ENCODE measurements at places on chromosomes 6 and 20.

DNA sequence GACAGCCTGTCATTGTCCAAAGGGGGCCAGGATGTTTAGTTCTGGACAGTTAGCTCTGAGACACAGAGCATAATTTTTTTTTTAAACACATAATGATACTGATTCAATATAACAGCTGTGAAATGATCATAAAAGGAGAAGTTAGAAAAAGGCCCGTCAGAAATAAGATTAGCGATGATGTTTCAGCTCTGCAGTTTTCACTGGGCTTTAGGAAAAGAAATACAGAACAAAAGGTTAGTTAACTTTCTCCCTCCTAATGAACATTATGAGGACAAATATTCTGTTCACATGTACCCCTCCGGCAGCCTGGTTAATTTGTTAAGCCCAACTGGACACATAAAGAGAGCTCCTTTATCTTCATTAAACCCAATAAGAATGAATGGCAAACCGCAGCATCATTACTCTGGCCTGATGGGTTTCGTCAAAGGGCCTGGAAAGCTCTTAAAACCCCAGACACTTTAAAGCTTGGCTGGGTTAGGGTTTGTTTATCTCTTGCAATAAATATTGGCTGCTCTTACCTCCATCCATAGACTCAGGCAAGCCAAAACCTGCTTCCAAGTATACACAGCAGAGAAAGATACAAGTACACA is 394.6 kb downstream of the KIF16B start:
- DNase-seq = no peak

DNA sequence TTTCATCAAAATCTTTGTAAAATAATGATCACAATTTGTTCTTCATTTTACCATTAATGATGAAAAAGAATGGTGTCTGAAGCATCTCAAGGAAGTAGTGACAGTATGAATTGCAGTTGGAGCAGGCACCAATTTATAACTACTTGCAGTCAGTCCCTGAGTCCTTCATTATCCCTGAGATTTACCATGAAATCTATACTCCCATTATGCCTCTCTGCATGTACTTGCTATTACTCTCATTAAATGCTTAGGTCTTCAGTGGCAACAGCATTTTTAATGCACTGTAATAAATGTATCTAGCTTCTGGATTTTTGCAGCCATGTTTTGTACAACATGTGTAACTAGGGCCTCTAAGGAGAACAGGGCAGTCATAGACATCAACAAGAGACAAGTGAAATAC is 708.8 kb downstream of the EYS start:
- DNase-seq = no peak

DNA sequence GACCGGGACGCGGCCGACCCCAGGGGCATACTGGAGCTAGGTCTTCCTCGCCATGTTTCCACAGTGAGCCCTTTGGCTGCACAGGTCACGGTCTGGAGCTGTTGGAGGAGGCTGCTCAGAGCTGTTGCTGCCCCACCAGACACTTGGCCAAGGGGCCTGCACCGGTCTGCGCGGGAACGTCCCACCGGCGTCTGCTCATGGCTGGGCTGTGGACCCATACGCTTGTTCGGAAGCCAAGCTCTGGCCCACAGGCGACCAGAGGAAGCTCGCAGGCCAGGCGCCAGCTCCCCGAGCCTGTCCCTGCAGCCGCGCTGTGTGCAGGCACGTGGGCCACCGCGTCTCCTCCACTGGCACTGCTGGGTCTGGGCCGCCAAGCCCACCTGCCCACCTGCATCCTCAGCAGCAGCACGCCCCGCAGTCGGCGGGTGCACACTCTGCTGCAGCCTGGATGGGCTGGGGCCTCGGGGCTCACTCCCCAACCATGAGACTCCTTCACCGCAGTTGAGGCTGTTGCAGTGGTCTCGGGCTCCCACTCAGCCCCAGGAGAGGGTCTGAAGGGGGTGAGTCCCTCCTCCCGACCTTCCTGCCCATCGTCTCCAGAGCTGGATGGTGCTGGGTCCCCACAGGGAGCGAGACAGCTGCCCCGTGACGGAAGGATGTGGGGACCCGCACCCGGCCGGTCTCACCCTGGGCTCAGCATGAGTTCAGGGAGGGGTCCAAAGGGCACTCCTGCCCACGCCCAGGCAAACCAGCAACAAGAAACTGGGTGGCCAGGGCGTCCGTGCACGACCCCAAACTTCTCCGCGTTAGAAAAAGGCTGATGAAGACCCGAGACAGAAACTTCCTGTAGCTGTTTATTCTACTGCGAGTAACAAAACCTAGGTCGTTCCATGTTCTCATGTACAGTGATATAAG is 15.5 kb upstream of the TCFL5 start:
- DNase-seq = peak; percentile 37

- peak; percentile 73 for DNase-seq
Observed at GRCh38 chr6:47308552-47309290, 984 bp downstream of the TNFRSF21 start.

DNA sequence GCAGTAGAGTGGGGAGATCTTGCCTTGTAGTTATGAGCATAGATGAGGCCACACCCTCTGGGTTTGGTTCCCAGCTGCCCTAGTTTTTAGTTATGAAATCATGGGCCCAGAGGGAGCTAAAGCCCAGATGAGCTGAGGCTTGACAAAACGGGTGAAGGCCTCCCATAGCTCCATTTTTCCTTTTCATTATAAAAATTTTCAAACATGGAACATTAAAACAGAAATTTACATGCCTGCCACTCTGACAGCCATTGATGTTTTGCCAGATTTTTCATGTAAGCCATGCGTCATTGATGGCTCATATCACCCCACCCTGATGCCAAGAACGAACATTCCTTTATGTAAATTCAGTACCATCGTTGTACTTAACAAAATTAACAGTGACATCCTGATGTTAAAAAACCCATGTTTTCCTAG is 67.9 kb downstream of the IGF2R start:
- DNase-seq = no peak

DNA sequence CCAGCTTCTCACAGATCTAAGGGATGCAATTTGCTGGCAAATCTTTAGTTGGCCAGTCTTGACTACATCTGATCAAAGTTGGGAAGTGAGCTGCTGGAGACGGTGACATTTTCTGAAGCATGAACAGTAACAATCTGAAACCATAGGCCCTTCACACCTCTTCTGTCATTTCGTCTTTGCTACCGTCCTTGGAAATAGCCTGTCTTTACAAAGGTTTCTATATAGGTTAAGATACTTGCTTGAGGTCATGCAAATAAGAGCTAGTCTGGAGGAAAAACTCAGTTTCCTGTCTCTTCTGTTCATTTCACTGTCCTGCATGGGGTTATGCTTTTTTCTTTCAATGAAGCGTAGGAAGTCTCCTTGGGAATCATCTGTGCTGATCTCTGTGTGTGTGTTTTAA is 55.6 kb downstream of the CARMIL1 start:
- DNase-seq = no peak

DNA sequence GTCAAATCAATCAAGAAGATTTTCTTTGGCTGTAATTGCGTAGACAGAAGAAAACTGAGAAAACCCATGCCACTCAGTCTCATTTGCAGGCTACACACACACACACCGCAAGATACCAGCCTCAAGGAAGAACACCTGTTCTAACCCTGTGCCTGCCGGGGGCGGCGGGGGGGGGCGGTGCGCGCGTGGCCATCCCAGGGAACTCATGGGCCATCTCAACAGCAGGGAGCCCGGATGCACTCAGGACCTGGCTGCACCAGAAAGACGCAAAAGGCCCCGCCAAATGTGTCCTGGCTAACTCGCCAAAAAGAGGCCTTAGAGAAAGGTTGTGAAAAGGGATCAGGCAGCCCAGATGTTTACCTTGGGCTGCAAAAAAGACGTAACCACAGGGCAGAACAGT is 2.1 kb downstream of the B3GAT2 start:
- DNase-seq = no peak

- no peak for DNase-seq
Observed at GRCh38 chr20:57432862-57433491, 41.8 kb downstream of the RBM38 start.

- DNase-seq = no peak
Observed at GRCh38 chr6:107624050-107624449, 134.1 kb downstream of the SOBP start.

- no peak for DNase-seq
Observed at GRCh38 chr6:109816452-109817374, 125.6 kb downstream of the FIG4 start.

DNA sequence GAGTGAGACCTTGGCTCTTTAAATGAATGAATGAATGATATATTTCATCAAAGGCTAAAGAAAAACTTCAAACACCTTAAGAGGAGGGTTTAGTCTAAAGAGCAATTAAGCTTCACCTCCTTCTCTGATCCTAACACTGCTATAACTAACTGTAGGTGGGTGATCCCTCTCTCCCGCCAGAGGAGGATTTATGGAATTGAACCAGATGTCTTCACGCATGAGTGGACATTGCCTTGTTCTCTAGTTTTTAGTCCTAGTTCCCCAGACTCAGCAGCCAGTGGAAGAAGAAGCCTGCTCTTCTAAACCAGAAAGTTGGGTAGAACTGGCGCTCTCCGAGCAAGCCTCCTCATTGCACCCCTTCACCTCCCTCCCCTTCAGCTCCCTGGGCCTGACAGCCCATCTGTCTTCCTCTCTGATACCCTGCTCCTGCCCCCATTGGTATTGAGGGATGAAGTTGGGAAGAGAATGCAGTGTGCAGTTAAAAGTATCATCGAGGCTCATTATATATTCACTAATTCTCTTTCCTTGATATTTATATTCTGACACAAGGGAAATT is 142.7 kb downstream of the ARID1B start:
- peak; percentile 49 for DNase-seq

- DNase-seq = no peak
Observed at GRCh38 chr6:156775717-156776116, 1.5 kb upstream of the ARID1B start.

DNA sequence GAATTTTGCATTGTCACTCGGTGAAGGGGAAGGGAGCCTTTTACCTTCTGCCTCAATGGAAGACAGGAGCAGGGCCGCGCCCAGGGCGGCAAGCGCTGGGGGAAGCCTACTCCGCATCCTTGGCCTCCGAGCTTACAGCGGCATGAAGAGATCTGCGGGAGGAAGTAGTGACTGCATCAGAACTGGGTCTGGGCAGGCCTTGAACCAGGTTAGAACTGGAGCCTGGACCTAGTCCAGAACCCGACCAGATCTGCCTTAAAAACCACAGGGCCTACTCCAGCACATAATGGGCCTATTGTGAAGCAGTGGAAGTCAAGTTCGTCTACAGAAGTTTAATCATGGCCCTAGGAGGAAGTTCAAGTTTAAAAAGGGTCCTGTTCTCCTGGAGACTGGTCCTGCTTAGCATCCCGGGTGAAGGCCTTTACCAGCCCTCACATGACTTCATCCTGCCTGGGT is 3.1 kb downstream of the COL12A1 start:
- DNase-seq = no peak

DNA sequence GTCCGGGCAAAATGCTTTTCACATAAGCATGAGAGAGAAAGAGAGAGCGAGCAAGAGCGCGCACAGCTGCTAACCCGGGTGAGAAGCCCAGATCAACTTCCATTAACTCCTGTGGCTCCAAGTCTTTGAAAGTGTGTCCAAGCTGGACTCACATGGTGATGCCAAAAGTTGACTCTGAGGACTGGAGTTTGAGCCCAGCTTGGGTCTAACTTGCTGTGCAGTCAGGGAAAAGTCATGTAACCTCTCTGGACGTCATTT is 357.2 kb upstream of the SULF2 start:
- no peak for DNase-seq

DNA sequence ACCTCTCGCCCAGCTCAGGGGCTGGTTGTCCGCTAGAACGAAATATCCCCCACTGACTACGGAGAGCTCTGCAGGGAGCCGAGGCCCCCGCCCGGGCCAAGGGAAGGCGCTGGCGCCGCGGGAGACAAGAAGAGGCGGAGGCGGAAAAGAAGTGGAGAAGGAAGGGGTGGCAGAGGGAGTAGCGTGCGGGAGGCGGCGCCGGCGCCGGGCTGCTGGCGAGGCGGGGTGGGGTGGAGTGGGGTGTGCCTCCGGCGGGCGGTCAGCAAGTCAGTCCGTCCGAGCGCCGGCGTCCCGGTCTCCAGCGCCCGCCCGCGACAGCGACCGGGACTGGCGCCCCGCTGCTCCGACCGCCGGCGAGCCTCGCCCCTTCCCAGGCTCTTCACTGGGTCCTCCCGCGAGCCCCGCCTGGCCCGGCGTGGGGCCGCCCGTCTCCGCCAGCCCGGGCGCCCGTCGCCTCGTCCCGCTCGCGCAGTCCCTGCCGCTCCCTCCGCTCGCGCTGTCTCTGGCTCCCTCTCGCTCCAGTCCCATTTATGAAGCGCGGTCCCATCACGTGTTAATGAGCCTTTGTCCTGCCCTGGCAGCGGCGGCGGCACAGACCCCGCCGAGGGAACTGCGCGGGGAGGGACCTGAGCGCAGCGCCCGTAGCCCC is at the start of gene CNR1:
Gene CNR1 (minus strand): TSS at position 504 of the 649 bp plus-strand sequence. CDS start 21,073 bp downstream, outside the sequence.
- DNase-seq = peak; percentile 87

- DNase-seq = no peak
Observed at GRCh38 chr6:79257381-79258205, 23.1 kb upstream of the HMGN3 start.

DNA sequence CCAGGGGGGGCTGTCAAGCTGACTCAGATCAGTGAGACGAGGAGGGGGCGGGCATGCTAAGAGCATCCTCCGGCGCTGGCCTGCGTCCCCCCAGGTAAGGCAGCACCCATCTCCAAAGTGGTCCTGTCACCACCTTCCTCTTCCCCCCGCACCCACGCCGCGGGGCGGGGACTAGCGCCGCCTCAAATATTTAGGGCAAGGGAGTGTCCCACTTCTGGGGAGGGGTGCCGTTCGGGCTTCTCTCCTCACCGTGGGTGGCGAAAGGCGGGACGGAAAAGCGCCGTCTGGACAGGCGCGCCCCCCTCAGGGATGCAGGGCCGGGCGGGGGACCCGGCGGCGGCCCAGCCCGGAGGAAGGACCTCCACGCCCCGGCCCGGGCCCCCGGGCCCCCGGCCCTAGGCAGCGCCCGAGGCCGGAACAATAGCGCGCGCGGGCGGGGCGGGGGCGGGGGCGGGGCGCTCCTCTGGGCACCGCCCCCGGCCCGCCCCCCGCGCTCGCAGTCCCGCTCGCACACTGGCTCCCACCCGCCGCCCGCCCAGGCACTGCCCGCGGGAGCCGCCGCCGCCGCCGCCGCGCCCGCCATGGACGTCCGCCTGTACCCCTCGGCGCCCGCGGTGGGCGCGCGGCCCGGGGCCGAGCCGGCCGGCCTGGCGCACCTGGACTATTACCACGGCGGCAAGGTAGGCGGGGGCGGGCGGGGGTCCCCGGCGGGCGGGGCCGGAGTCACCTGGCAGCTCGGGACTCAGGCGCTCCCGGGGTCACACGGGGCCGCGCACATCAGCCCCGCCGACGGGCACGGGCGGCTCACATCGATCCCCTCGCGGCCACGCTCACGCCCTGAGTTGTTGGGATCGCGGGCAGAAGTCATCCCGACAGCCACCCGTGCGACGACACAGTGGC is at the start of gene TOX2:
Gene TOX2 (plus strand): TSS at position 542 of the 900 bp plus-strand sequence. CDS start 40 bp downstream, at position 582.
- peak; percentile 74 for DNase-seq

- DNase-seq = no peak
Observed at GRCh38 chr6:90217506-90218127, 79.0 kb downstream of the BACH2 start.

- DNase-seq = no peak
Observed at GRCh38 chr6:27861276-27861840, 50.8 kb downstream of the OR2B2 start.
